ENCODE measurements at places on chromosomes 6 and 20.

DNA sequence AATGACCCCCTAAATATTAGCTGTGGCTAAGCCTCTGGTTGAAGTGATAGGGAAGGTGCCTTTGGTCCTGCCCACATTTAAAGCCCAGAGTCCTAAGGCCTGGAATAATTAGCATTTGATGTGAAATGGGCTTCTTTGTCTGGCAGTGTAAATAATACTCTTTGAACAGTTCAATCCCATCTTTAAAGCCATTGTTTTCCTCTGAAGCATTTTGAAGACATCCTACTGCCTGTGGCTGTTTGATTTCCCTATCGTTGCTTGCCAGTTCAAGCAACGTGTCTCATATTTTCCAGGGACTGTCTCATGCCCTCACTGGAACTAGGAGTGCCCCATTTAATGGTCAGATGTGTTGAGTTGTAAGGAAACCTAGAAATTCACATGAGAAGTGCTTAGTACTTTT is 89.3 kb upstream of the BTN3A2 start:
- DNase-seq: no peak

DNA sequence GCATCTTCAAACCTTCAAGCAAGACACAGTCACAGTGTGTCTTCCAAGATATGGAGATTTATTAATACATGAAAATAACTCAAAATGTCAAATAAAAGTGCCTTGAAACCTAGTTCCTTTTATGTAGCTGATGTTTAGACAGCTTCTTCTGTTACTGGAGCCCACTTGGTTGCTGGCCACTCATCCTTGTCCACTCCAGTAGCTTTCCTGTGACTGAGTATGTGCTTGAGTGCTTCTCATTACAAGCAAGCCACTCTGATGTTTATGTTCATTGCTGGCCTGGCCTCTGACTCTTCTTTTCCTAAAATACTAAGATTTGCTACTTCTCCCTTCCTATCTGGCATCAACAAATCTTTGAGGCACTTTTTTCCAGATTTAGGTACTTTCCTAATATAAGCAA is 545.2 kb upstream of the MAN1A1 start:
- no peak for DNase-seq

- DNase-seq: no peak
Observed at GRCh38 chr6:33080127-33081089, 4.6 kb downstream of the HLA-DPB1 start.

GRCh38 chr6:52517502-52518278 is 59.2 kb downstream of the TRAM2 start:
- DNase-seq: no peak

GRCh38 chr20:44916586-44916985 is 6.7 kb downstream of the PABPC1L start:
- DNase-seq: no peak

- DNase-seq: no peak
Observed at GRCh38 chr6:79040083-79040482, 38.0 kb downstream of the PHIP start.

DNA sequence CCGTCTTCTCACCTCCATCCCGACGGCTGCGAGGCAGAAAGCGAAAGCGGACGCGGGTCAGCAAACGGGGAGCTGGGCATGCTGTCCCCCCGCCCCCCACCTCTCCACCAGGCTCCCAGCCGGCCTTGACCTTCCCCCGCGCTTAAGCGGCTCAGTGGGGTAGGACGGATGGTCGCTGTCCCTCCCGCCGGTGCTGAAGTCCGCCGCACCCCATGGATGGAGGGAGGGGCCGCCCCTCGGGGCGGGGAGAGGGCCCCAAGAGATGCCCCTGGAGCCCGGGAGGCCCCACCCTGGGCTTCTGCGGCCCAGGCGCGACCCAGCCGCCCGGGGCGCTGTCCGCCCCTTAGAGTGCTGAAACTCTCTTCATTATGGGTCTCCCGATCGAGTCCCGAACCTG is at the start of gene KCNB1:
KCNB1 (minus strand) TSS at position 48 of the 397 bp plus-strand sequence. CDS start 188 bp downstream, outside the sequence.
- DNase-seq: no peak

All from activated T-helper 1 cell treated with anti-CD3 and anti-CD28 coated beads, Interleukin-2, amount 50 U/mL, for 16 hours (primary cell).